Midbrain (tissue), 1 donor: ENCODE measurements at places on chromosomes 7 and 10.

DNA sequence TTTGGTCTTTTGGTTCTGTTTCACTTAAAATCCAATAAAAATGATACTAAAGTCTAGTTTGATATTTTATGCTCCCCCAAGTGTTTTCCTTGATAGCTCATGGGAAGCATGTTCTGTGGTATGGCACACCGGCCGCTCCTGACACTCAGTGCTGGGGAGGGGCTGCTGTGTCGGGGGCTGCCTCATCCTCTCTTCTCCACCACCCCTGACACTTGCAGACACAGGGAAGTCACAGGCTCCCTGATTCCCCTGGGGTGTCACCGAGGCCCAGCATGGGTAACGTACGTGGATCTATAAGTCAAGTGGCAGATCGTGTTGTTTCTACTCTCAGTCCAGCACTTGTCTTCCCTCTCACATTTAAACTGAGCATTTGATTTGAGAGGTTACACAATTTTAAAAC is 508.6 kb downstream of the TNS3 start:
- DNase-seq: no peak

GRCh38 chr10:85524001-85524666 is 842.5 kb downstream of the GRID1 start:
- no peak for DNase-seq

DNA sequence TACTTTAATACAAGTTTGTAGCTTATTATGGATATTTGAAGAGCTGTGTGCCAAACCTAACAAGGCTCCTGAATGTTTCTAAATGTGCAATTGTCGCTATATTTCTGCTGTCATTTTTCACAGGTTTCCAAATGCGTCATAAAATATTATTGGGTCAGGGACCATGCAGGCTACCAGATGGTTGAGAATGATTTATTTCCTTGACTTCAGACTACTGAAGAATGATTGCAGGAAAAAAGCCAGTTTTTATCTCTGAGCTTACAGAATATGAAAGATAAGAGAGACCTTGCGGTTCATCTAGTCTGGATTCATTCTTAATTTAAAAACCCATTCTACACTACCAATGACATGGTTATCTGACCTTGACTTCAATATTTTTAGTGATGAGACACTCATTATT is 55.2 kb downstream of the TSPAN12 start:
- DNase-seq: no peak

GRCh38 chr7:108097703-108098102 is 32.5 kb downstream of the LAMB4 start:
- no peak for DNase-seq

GRCh38 chr10:21398563-21399231 is 126.8 kb downstream of the SKIDA1 start:
- no peak for DNase-seq

DNA sequence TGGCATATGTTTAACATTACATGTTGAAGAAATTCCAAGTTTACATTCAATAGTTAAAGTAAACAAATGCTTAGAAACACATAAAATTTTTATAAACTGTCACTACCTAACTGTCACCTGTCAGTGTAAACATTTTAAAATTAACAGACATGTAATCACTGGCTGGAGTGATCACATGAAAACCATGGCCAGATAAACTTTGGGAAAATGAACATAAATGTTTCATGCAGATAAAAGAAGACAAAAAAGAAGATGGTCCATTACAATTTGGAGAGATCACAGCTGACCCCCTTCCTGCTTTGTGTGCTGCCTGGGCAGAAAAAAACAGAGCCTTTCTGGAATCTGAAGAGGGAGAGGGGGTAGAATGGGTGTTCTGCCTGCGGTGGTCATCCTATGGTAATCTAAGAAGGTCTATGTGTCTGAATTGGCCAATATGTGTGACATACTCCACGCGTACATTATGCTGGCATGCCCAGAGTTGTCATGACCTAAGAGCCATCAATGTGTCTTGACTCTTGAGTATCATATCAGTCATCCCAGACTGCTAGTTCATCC is 57.5 kb upstream of the MEOX2 start:
- DNase-seq: no peak

GRCh38 chr10:67827811-67828210 is 10.2 kb downstream of the DNAJC12 start:
- no peak for DNase-seq

DNA sequence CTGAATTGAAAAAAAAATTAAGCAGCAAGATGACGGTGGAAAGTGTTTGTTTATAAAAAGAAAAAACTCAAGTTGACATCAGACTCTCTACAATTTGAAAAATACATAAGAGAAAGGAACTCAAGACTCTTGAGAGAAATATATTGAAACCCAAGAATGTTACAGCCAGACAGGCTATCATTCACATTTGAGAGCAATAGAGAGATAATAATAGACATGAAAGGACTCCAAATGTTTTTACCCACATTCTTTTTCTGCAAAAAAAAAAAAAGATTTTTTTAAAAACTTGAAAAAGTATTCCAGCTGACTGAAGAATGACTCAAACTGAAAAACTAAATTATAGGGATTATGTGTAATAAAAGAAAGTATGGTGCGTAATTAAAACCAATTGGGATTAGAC is 532.4 kb downstream of the INHBA start:
- DNase-seq: no peak

GRCh38 chr7:37961251-37961650 is 40.8 kb downstream of the EPDR1 start:
- DNase-seq: no peak

DNA sequence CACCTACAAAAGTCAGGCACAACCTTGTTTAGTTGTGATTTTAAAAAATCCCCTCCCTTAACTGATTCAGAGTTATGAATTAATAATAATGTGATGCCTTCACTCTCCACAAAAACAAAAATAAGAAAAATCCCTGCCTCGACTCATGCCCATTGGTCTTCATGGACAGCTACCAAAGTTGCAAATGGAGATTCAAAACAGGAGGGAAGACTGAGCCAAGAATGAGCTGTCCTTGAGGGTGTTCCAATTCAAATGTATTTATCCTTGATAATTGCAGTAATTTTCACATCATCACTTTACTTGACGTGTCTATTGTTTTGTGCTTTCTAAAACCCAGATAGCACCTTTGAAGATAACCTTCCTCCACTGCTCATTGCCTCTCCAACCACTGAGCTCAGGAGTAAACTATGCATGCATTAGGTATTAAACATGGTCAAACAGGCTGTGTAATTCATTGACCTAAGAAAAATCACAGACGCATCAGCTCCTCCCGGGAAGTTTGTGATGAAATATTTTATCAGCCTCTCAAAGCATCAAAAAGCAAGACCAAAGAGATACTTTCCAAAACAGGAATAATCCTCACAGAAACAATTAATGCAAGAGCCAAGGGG is 712.7 kb upstream of the IGFBP3 start:
- DNase-seq: no peak

GRCh38 chr7:26388256-26388655 is 96.6 kb downstream of the SNX10 start:
- no peak for DNase-seq

- DNase-seq: no peak
Measured at GRCh38 chr7:155192961-155193640, 104.6 kb upstream of the INSIG1 start.

GRCh38 chr7:7746458-7746857 is 28.1 kb upstream of the RPA3 start:
- no peak for DNase-seq

DNA sequence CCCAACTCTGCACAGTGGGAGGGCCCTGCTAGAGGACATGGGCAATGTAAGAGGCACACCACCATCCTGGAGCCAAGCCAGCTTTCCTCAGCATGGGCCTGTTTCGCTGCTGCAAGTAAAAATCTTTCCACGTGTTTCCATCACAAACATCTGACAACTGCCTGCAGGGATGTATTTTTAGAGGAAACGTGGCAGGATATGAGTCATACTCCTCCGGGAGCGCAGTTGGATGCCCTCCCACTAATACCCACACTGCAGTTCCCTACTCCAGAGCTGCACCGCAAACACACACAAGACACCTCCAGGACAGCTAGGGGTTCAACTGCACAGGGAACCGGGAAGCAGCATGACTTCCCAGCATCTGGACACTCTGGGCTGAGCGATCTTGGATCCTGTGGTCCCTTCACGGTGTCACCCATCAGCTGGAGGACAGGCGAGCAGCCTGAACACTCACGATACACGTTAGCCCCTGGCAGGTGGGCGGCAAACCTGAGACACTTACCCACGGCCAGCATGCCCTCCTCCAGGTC is 26.1 kb downstream of the PLAC9 start:
- DNase-seq: no peak

GRCh38 chr10:117005026-117005526 is at the start of gene SHTN1:
Gene SHTN1 (minus strand): TSS chr10:117005187. CDS start chr10:117005079, 108 bp downstream.
- DNase-seq: peak; percentile 76

DNA sequence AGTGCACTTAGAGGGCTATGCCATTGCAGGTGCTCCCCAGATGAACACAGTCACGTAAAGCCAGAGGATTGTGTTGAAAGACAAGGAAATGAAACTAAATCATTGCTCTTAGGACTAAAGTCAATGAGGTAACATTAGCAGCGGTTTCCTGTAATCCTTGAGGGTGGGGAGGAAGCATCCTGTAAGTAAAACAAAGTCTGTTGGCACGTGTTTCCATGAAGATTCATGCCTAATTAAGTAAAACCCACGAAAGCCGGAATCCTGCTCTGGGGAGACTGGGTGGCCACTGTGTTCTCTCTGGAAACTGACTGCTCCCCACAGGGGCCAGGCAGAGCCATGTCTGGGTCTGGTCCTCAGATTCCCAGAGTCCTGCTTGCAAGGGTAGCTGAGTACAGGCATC is 18.3 kb downstream of the STEAP1B start:
- no peak for DNase-seq

DNA sequence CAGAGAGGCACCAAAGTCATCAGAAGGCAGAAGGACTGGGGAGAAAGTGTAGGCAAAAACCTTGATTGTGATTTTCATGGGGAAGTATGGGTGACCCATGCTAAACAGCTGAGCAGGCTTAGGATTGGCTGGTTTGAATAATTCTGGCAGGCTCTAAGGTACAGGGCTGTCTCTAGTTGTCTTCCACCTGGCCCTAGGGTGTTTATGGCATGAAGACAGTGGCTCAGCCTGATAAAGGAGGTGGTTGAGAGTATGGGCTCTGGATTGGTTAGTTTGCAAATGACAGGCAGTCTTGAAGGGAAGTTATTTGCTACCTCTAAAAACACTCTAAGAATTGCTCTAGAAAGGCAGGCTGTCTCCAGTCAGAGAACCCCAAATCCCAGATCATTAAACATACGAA is 100.3 kb downstream of the STRA8 start:
- no peak for DNase-seq

DNA sequence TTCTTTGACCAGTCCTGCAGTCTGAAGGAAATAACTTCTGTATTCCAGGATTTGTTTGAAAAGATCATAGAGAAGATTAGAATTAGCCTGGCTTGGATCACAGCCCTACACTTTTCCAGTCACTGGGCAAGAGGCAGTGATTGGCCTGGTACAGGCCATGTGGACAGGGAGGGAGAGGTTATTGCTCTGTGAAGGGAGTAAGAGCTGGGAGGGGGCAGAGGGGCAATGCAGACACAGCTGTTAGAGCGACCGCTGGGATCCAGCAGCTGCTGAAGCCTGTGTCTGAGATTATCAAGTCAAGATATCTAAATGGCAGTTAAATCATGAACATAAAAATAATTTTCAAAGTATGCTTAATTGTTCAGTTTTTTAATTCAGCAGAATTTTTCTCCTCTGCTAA is 257.3 kb downstream of the SDK1 start:
- DNase-seq: no peak

- no peak for DNase-seq
Measured at GRCh38 chr10:130961506-130962239, 349.8 kb downstream of the TCERG1L start.

DNA sequence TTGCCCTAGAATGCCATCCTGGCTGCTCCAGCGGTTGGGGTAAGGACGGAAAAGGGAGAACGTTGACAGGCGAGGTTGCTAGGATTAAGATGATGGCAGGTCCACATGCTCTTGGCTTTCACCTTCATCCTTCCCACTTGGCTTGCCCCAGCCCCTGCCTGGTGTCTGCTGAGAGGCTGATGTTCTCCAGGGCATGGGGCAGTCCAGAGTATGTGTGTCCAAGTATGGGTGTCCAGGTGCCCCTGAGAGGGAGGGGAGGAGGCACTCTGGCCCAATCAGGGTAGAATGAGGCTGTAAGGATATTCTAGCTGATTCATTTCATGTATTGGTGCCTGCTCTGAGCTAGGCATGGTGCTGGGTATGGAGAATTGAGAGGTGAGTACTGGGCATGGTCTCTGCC is 12.6 kb downstream of the NEURL1 start:
- DNase-seq: no peak

DNA sequence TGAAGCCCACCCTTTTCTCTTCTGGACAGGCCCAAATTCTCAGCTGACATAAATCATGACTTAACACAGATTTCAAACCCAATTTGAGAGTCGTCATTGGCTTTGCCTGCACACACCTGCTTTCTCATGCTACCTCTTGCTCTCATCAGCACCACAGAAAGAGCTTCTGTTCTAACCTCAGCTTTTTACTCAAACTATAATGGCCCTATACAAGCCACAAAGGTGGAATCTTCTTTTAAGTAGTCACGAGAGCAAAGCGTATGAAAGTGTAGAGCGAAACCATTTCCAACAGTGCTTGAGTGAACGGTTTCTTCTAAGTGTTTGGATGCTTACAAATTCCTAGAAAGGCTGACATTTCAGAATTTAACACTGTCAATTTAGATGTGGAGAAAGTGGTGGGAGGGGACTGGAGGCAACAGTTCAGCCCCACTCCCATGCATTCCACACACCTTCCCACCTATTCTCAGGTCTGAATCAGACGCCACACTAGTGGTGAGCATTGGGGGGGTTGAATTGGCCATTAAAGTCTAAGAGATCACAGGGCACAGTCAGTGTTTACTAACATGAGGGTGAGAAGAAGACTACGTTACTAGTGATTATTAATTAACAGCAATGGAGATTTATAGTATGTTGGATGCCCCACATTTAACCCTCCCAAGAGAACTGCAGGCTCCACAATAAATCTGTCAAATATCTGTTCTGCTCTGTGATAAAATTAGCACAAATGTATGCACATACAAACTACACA is 114.0 kb downstream of the PRKCQ start:
- no peak for DNase-seq

DNA sequence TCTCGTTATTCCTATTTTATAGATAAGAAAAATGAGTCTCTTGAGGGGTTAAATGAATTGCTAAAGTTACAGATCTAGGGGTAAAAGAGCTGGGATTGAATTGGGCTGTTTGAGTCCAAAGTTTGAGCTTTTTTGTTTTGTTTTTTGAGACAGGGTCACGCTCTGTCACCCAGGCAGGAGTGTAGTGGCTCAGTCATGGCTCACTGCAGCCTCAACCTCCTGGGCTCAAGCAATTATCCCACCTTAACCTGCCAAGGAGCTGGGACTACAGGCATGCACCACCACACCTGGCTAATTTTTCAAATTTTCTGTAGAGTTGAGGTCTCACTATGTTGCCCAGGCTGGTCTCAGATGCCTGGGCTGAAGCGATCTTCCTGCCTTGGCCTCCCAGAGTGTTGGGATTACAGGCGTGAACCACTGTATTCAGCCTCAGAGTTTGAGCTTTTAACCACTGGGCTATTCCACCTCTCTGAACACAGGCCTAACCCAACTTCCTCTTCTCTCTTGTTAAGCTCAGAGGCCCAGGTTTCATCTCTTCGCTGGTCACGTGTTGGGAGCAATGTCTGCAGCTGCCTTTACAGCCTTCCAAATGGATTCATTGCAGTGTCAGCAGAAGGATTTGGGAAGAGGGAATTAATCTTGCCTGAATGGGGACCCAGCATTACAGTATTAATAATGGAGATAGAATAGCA is 8.0 kb downstream of the SUFU start:
- DNase-seq: no peak
